Stimulated activated CD8-positive, alpha-beta memory T cell treated with anti-CD3 and anti-CD28 coated beads, Interleukin-4, amount 100 ng/mL, for 4 hours (primary cell): ENCODE measurements at places on chromosomes 3 and 15.
A peak's percentile ranks its signal among the peaks of the same experiment; 100 is the strongest.

GRCh38 chr3:98553021-98553563, 21.3 kb downstream of the GPR15 start:
- no peak for DNase-seq

- no peak for DNase-seq
Observed at GRCh38 chr3:31533169-31534064, 692 bp downstream of the STT3B start.

DNA sequence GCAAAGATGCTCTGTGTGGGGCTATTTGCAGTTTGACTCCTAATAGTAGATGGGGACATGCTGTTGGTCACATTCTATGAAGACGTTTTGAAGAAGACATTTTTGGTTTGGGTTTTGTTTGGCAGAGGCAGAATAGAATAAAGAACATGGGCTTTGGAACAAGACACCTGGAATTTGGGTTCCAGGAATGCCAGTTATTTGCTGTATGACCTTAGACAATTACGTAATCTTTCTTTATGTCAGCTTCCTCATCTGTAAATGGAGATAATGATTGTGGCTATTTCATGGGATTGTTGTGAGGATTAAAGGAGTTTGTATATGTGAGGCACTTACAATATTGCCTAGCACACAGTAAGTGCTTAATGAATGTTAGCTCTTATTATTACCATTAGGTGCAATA, 91.6 kb downstream of the MESD start:
- DNase-seq: no peak

GRCh38 chr3:26960382-26960781, 337.8 kb downstream of the LRRC3B start:
- DNase-seq: no peak

GRCh38 chr15:69305204-69305931, 6.7 kb downstream of the PAQR5 start:
- no peak for DNase-seq

DNA sequence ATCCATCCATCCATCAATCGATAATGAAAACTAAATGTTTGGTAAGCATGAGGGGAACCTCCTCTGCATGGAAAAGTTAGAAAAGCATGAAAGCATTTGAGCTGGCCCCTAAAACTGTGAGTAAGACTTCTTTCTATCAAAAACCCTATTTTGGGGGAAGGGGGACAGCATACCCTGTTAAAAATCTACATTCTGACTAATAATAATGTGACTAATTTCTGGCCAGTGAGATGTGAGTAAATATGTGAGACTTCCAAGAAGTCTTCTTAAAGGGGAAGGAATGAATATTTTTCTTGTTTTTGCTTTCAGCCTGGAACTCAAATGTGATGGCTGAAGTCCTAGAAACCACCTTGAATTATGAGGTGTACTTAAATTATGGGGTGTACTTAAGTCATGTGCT, 54.9 kb downstream of the C3orf85 start:
- DNase-seq: no peak

GRCh38 chr15:53312707-53313106, 446.8 kb downstream of the WDR72 start:
- DNase-seq: no peak

DNA sequence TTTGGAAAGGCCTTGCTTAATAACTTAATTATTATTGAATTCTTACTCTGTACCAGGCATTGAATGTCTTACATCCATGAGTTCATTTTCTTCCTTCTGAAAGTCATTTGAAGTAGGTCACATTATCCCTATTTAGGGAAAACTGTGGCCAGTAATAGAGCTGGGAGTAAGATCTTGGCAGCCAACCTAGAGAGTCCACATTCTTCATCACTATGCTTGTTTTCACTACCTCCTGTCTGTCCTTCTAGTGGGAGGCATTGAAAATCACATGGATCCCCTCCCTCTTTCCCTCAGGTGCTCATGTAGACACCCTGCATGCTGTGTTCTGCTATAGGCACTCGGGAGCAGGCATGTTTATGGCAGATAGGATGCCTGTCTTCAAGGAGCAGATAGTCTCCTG, 154.9 kb downstream of the EBLN2 start:
- DNase-seq: no peak

- no peak for DNase-seq
Observed at GRCh38 chr15:78075490-78076230, 1.9 kb downstream of the TBC1D2B start.

- no peak for DNase-seq
Observed at GRCh38 chr3:31041161-31041978, 146.9 kb upstream of the GADL1 start.

DNA sequence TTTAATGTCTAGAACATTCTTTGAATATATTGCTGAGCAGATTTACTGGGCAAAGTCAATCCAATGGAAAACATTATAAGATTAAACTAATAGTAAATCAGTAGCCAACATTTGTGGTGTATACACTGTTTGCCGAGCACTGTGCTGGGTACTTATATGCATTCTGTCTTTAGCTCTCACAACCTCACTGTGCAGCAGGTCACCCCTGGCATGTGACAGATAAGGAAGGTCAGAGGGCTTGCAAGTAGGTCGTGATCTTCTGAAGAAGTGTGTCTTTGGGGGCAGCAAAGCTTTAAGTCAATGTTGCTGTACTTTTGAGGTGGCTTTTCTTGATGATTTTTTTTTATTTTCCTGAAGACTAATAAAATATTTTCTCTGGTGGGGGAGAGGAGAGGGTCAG, 62.2 kb downstream of the TCAIM start:
- no peak for DNase-seq

DNA sequence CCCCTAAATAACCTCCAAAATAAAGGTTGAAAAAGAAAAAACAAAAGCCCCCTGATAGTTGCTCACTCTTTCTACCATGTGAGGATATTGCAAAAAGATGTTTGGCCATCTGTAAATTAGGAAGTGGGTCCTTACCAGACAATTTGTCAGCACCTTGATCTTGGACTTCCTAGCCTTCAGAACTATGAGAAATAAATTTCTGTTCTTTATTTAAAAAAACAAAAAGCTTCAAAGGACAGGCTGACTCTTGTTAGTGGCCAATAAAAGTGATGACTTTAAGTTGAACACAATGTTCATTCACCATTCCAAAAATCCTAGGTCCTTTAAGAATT, 103.5 kb downstream of the CBLB start:
- no peak for DNase-seq

DNA sequence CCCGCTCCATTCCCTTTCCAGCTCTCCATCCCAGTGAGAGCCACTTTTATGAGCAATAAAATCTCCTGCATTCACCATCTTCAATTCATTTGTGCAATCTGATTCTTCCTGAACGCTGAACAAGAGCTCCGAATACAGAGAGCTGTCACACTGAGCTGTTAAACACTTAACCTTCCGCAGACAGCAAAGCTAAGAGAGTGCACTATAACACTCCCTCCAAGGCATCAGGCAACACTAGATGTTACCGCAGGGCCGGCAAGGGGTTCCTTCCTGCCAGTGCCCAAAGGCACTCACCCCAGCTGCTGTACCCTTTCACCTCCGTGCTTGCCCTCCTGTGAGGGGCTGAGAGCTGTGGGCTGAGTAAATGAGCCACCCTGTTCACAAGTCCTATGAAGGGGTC, 85.6 kb downstream of the BCHE start:
- no peak for DNase-seq

- DNase-seq: peak; percentile 19
Observed at GRCh38 chr3:42501681-42502428, 588 bp upstream of the VIPR1 start.

- DNase-seq: no peak
Observed at GRCh38 chr3:192365571-192365970, 361.8 kb downstream of the FGF12 start.

DNA sequence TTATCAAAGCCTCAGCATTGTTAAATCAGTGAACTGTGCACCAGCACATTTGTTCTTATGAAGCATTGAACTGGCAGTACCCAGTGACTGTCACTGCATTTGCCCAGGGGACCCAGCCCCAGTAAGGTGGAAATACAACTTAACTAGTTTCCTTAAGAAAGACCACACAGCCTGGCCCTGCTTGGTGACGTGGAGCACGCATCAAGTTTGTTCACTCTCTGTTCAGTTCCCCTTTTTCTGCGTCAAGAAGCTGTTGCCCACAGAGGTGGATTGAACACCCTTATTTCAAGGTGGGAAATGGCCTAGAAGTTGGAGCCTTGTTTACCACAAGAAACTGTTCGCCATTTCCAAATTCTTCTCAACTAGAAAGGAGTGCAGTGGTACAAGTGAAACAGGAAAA, 69.9 kb upstream of the AGBL1 start:
- no peak for DNase-seq

GRCh38 chr3:62818347-62818746, 56.9 kb downstream of the CADPS start:
- DNase-seq: no peak

- no peak for DNase-seq
Observed at GRCh38 chr15:75809986-75810750, 33.1 kb upstream of the UBE2Q2 start.

DNA sequence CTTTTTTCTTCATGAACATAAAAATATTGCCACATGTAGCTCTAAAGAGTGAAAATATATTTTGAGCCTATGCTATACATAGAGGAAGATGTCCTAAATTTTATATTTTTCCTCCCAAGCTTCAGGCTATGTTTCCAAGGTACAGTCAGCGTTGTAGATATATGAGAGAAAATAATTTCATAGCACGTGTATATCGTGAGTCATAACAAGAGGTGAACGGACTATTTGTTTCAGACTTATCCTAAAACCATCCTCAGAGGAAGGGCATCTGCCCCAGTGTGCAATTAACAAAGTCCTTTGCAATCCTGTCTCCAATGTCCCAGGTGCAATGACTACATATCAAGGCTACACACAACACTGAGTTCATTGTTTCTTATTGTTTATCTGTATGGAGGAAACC, 177.3 kb upstream of the ARRDC4 start:
- DNase-seq: no peak

DNA sequence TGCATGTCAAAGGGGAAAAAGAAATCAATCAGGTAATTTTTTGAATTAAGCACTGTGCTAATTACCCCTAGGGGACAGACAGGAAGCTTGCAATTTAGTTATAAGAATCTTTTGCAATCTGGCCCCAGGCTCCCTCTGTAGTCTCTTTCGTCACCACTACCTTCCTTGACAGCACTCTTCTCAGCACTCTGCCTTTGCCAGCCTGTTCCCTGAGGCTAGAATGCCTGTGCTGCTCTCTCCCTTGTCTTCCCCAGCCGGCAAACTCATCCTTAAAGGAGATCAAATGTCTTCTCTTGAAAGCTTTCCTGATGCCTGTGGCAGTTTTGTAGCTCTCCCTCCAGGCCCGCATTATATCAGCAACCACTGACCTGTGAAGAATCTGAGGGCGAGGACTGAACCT, 32.4 kb upstream of the PRTG start:
- DNase-seq: no peak

DNA sequence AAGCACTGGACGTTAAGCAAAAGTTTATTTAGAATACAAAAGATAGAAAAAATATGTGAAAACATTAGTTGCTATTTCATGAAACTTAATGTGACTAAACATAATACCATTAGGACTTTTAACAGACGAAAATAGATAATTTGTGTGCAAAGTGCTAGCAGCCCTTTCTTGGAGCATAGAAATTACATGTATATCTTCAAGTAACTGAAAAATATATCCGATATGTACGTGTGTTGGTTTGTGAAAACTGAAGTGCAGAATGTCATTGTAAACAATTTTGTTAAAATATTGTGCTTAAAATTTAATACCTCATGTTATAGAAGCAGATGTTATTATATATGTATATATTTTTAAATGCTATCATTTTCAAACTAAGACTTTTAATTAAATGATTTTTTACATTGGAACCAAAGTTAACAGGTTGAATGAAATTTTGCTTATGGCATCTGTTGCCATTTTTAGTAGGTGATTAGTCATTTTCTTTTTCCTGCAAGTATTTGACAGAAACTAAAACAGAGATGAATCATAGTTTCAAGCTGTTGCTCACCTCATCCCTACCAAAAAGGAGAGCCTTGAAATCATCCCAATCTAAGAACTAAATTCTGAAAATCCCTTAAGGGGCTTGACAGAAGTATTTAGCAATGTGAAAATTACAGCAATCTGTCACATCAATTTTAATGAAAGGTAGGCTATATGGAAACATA, 334.8 kb downstream of the NAALADL2 start:
- DNase-seq: no peak

GRCh38 chr15:35669432-35670045, 123.6 kb upstream of the DPH6 start:
- no peak for DNase-seq

DNA sequence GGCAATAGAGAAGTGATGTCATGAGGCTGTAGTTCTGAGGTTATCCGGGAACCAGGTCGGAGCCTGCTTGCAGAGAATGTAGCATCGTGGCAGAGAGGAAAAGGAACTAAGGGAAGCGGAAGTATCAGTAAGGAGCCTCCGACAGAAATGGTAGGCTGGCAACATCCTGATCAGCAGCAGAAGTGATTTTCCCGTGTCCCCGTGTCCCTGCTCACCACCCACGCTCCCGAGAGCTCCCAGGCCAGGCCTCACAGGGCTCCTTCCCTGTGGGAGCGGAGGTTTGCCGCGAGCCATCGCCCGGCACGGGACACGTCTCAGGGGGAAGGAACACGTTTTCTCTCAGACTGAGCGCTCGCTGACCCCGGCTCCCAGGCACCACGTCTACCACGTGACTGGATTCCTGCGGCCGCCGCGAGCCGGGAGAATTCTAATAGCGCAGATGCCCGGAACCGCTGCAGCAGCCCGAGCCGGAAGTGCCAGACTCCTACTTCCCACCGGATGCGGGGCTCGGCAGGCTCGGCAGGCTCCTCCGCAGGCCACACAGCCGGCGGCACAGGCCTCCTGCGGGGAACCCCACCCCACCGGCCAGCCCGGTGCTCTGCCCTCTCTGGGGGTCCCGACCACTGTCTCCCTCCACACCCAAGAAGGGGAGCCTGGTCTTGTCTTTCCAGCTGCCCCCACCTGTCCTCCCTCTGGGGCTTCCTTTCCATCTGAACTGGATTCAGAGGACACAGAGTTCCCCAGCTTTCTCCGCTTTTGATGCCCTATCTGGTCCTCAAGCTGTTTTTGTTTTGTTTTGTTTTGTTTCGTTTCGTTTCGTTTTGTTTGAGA, 99.3 kb downstream of the BDH1 start:
- DNase-seq: no peak

DNA sequence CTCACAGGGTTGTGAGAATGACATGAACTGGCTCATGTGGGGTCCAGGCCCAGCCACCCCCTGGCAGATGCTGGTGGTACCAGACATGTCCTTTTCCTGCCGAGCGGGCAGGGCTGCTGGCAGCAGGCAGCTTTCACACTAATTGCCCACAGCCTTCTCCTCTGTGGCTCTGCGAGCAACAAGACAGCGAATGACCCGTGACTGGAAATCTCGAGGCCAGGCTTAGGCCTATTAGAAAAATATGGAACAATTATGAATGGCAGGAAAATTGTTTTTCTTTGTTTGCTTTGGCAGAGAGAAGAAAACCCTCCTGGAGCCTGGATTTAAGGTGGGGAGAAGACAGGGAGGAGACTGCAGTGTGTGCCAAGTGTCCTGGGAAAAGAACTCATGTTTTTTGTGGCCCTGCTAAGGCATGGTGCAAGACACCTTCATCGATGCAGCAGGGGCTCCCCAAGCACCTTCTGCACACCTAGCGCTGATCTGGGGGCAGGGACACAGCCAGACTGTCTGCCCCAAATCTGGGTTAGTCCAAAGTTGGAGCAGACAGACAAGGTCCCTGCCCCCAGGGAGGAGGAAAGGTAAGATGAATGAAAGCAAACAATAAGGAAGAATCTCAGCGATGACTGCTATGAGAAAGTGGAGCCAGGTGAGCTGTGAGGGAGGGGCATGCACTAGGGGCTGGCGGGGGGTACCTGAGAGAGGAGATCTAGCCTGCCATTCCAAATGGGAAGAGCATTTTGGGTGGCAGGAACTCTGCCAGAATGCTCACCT, 193.8 kb upstream of the TLE3 start:
- DNase-seq: no peak
